ENCODE measurements at places on chromosomes 13 and 19. TPM values are rescaled to one million over a fixed set of nuclear protein-coding genes. Genes with fewer than 3 reads are reported as not detected.
A peak's percentile ranks its signal among the peaks of the same experiment; 100 is the strongest.

- DNase-seq, result no peak
Observed at GRCh38 chr13:33571618-33572017, 246.3 kb upstream of the RFC3 start.

GRCh38 chr19:43132696-43133095, 50.2 kb upstream of the PSG2 start:
- DNase-seq, result no peak

The ZNF578 gene
- total RNA-seq, result 0.78 TPM

DNA sequence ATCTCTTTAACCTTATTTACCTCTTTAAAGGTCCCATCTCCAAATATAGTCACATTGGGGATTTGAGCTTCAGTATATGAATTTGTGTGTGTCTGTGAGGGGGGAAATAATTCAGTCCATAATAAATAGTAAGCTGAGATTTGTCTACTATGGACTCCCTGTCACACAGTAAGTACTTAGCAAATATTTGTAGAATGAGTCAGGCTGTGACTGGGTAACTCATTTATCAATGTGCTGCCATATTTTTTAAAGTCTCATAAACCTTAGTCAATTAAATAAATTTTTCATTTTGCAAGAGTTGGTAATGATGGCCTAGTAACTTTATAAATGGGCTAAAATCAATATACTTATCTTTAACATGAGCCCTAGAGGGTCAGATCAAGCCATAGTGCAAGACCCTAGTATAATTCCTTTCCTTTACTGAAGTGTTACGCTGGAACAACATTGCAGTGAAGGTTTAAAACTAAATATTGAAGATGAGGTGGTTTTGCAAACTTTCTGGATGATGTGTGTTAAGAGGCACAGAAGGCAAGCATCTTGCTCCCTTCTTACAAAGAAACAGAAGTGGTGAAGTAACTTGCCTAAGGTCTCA, 305.1 kb downstream of the KCNRG start:
- peak; percentile 64 for DNase-seq

The KASH5 gene
- total RNA-seq, result not detected

The TMEM59L gene
- not detected for total RNA-seq

DNA sequence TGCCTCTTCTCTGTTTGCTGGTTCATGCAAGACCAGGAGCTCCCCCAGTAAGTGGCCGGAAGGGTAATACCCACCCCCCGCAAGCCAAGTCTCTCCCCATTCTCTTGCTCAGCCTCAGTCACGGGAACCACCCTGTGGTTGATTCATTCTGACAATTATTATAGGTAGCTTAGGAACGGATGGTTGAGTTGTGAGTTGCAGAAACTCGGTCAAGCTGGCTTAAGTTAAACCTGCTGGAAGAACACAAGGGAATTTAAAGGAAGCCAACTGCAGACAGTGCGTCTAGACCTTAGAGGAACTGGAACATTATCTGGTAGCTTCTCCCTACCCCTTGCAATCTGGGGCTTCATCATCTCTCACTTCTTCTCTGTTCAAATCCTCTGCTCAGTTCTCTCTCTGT, 8.9 kb downstream of the FPR1 start:
- peak; percentile 98 for DNase-seq

- no peak for DNase-seq
Observed at GRCh38 chr19:44803442-44804428, 5.2 kb upstream of the BCAM start.

DNA sequence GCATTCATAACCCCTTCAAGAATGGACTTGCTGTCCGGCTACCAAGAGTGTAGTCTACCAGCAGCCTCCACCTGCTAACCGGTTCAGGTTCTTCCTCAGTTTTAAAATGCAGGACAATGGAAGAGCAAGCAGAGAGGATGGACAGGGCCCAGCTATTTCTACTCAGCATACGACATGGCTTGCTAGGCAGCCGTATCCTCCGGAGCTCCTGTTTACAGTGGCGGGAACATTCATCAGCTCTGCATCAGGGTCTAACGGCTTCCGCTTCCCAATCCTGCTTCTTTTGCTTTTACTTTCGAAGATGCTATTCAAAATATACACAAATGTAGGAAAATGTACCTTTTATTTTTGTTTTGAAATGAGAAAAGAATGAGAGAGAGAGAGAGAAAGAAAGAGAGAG, 118.5 kb downstream of the TRPC4 start:
- peak; percentile 54 for DNase-seq

DNA sequence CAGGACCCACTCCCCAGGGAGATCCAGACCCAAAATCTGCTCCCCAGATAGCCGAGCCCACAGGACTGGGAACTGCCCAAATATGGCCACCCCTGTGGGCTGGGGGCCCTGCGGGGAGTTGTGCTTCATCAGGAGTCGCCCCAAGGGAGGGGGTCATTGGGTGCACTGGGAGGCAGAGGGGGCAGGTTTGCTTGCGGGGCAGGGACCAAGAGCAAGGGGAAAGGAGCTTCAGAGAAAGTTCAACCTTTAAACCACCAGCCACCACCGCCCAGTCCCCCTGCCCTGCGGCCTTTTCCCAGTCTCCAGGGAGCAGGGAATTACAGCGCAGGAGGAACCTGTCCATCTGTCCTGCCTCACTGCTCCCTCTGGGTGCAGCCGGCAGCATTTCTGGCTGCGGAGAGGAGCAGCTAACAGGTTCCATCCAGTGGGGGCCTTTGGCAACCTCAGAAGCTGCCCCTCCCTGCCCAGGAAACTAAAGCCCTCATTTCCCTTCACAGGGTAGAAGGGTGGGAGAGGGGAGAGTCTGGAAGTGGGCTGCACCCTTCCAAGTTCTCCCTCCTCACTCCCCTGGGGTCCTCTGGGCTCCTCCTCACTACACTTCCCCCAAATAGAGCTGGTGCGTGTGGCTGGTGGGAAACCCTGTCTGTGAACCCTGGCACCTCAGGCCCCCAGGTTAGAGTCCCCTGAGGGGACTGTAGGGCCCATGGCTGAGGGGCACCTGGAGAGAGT, 13.8 kb upstream of the ASF1B start:
- no peak for DNase-seq

DNA sequence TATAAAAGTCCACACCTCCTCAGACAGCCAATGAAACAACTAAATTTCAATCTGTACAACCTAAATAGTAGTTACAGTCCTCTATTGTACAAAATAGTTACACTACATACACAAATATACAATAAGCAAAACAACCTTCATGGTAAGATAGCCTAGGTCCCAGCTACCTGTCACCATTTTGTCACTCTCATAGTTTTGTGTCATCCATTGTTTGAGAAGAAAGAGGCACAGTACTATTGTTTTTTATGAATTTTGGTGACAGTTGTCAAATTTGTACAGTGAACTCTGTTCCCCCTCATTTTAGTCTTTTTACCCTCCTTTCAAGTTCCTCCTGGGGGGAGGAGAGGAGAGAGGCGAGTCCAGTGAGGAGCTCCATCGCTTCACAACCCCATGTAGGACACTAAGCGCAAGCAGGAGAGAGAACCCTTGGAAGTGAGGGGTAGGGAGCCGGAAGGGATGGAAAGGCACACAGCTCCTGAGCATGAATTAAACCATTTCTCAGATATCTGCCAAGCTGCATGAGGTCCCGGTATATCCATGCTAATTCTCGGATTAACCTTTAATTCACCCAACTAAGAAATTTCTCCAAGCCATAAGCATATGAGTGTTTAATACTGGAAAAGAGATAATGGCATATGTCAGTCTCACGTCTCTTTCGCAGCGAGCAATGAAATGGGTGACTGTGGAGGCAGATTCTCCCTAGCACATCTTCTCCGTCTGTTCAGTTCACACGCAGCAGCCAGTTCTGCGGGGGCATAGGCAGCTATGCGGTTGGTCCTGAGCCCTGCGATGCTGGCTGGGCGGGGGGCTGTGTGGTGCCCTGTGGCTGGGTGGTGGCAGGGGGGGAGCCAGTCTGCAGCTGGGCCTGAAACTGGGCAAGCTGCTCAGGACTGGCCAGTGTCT, 60.5 kb downstream of the SERP2 start:
- DNase-seq, result no peak

The ZNF230 gene
- 4.8 TPM for total RNA-seq

DNA sequence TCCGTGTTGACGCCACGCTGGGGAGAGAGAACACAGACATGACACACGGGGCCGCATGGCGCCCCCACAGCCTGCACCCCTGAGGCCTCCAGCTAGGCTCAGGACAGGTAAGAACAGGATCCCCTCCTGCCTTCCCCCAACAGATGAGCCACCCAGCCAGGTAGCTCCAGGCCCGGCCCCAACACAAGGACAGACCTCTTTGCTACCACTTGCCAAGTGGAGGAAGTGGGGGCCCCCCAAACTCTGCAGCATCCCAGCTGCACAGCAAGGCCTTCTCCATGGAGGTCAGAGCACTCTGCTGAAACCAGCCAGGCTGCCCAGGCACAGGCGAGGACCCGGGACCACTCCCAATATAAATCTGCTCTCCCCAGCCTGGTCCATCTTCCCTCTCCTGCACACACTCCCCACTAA, 31.5 kb downstream of the PEPD start:
- no peak for DNase-seq

GRCh38 chr19:17879466-17879865, 7.7 kb downstream of the SLC5A5 start:
- DNase-seq, result no peak

The CGB2 gene
- not detected for total RNA-seq

The CGB1 gene
- not detected for total RNA-seq

The TEX101 gene
- total RNA-seq, result not detected

GRCh38 chr19:41323430-41324125, 13.6 kb downstream of the CCDC97 start:
- peak; percentile 99 for DNase-seq

DNA sequence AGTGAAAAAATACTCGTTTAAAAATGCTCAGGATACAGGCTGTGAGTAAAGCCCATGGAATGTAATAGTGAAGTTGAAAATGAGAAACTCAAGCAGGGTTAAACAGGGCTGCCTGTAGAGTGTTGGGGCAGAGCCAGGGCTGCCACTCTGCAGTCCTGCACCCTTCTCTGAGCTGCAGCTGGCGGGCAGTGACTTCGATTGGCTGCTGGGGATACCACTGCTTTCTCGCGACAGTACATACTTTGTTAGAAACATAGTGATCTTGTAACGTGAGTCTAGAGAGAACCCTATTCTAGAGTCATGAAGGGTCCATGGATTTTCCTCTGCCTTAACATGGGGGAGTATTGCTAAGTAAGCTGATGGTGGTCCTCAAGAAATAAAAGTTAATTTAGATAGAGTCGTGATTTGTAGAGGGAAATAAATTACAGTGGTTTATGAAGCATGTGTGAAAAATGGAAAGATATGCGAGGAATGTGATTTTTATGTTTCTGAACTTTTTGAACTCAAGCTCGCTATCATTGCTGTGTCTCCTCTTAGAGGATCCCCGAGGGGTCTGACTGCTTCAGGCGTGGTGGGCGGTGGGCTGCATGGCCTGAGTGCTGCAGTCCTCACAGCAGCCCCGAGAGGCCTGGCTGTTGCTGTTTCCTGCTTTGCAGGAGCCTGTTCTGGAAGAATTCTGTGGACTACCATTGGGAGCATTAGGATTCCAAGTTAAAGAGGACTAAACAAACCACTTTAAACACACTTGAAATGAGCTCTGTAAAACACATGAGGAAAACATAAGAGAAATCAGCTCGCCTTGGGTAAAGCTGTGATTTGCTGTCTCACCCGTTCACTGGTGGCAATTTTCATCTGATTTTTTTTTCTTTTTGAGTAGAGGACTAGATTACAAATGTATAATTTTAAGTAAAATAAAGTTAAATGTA, 95.7 kb downstream of the ARHGEF7 start:
- DNase-seq, result peak; percentile 88

The ZNF382 gene
- 3.5 TPM for total RNA-seq

- peak; percentile 100 for DNase-seq
Observed at GRCh38 chr13:110869805-110870706, 44.8 kb downstream of the ANKRD10 start.

The SPIB gene
- total RNA-seq, result not detected

The CNMD gene
- total RNA-seq, result not detected

DNA sequence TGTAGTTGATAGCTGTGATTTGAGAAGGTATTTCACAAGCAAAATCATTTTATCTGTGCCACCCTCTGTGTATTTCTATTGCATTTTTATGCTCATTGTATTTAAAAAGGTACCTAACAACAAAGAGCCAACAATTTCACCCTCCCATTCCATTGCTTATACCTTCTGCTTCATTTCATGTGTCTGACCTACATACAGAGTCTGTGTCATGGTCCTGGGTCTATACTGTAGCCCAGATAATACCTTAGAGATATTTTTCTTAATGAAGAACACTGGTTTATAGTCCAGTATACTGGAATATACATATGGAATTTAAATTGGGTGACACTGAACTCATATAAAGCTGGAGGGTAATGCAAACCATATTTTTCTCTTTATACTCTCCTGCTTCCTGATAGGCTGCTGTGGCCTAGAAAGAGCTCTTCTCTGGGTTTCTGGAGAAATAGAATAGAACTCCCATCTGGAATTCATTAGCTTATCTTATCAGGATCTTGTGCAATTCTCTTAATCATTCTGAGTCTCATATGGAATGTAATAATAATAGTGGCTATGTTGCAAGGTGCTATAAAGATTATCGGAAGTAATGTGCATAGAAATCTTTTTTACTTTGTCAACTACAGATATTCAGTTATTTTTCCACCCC, 31.8 kb upstream of the SPART start:
- DNase-seq, result peak; percentile 67

GRCh38 chr19:49439836-49440235, 1.5 kb downstream of the SLC17A7 start:
- no peak for DNase-seq

GRCh38 chr13:24063281-24063877, 97.1 kb upstream of the SPATA13 start:
- no peak for DNase-seq

The FFAR3 gene
- not detected for total RNA-seq

DNA sequence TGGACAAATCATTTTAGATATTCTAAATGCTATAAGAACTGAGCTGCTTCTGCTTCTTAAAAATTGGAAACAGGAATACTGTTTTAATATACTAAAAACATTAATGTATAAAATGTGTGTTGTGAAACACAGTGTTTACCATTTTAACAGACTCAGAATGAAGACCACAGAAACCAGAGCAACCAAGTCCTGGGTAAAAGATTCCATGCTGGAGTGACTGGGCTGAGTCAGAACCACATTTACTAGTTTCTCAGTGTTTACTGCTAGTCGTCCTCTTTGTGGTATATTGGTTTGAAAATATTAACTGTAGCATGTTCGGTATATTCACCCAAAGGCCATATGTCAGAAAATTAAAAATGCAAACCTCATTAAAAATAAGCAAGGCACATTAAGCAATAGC, 31.9 kb downstream of the ANKRD10 start:
- DNase-seq, result no peak

The FSD1 gene
- total RNA-seq, result 11.3 TPM

DNA sequence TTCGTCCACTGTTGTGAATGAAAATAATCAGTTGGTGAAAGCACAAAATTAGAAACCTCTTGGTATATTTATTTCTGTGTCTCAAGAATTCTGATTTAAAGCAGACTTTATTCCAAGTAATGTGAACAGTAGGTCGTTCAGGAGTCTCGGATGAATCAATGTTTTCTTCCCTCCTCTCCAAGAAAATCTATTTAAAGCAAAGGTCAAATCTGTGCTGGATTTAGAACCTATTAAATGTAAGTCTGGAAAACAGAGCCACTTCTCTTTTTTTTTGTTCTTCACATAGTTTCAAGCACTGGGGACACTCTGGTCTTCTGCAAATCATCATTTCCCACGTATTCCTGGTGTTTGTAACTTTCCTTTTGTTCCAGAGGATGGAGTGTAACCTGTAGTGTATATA, 312.7 kb downstream of the ATP8A2 start:
- DNase-seq, result no peak

- no peak for DNase-seq
Observed at GRCh38 chr19:55520691-55521292, 16.1 kb downstream of the SBK2 start.

Measured in RPMI7951 (cell line).